ENCODE measurements at places on chromosomes 11 and 22.

DNA sequence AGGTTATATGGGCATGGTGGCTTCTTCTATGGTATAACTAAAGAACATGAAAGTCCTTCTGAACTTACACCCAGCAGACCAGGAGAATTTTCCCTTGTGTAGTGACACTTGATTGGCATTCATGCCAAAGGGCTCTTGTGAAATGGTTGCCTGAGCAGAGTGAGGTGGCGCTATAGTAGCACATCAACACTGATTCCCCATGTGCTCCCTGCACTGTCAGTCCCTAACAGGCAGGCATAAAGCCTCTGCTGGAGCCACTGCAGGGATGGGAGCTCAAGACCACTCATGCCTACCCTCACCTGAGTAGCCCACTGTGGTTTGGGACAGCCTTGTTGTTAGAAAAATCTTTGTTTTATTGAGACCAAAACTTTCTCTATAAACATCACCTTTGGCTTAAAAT, 92.6 kb upstream of the LIN7C start:
- DNase-seq: no peak

- no peak for DNase-seq
Observed at GRCh38 chr11:10023212-10023611, 270.8 kb downstream of the SBF2 start.

- DNase-seq: no peak
Observed at GRCh38 chr11:94032725-94033124, 11.6 kb downstream of the HEPHL1 start.

DNA sequence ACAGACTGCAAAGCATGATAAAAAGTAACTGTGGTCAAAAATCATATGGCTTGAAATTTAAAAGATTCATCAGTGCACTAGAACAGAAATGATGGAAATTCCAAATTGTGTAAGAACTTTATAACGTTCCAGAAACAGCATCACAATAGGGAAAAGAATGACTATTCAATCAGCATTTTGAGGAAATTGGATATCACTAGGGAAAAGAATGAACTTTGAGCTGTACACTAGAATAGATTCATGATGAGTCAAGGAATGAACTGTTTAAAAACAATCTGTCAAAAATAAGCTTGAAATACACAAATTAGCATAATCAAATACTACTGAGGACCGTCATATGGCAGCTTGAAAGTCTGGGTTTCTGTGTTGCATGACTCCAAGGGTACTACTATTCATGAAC, 20.5 kb upstream of the HEPHL1 start:
- DNase-seq: no peak

DNA sequence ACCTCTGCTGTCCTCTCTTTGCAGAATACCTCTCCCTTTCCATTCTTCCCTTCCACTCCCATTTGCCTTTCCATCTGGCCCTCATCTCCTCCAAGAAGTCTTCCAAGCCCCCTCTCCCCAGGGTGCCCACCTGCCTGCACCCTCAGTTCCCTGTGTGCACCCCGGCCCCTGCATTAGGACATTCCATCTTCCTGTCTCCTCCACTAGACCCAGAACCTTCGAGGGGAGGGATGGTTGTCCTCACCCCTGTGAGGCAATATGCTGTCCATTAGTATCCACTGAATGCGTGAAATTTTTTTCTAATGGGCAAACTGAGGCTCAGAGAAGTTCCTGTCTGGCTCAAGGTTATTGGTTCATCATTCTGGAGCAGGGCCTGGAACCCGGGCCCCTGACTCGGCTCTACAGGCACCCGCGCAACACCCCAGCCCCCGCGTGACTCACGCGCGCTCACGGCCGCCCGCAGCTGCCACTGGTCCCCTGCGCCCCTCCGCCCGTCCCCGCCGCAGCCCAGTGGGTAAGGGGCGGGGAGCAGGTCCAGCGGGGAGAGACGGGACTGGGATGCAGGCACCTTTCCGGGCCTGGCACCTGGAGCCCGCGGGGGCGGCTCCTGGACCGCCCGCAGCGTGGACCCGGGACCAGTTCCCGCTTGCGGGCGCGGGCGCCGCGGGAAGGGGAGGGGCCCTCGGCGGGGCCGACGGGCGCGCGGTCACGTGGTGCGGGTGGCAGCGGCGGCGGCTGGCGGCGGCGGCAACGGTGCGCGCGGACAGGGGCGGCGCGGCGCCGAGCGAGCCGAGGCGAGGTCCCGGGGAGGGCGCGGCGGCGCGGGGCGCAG, 7.0 kb downstream of the SEPTIN3 start:
- no peak for DNase-seq

DNA sequence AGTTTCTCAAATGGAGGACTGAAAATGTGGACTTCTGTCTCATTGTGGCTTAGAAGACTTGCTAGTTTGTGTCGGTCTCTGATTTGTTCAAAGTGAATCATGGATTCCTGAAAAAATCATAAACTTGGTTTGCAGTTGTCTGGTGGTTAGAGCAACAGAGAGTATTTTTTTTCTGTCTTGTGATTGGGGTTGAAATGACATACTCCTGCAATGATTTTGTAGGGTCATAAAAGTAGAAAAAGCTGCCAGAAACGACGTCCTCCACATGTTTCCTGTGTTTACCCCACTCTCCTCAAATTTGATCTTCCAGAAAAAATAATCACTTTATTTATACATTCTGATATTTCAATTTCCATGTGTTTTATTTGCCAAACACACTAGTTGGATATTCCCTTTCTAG, 219.2 kb upstream of the PGR start:
- DNase-seq: no peak

DNA sequence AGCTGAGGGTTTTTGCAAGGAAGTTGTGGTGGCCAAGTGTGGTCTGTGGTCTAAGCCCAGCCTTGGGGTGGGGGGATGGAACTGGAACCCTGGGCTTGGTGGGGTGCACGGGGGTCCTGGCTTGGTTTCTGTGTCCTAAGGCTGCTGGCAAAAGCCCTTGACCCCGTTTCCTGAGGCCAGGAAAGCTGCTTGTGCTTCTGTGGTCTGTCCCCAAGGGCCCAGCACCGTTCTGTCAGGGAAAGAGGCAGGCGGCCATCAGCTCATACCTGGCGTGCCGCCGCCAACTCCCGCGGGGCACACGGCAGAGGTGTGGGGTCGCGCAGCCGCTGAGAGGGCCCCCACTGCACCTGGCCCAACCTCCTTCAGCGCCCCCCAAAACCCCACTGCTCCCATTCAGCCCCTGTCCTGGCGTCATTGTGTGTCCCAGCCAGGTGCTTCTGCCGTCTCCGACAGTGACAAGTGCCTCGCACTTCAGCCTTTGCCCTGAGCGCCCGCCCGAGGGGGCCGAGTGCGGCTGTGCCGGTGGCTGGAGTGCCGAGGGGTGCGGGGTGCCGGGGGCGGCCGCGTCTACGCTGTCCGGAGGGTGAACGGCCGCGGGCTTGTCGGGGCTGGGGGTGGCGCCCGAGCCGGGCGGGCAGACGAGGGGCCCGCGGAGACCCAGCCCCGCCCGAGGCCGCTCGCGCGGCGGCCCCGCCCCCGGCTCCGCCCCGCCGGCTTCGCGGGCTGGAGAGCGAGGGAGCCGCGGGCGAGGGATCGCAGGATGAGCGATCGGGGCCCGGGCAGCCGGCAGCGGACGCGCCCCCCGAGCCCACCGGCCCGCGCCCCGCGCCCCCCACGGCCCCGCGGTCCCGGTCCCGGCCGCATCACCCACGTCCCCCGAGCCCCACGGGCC, at the start of gene CNIH2:
Gene CNIH2 (plus strand): TSS at position 705 of the 892 bp plus-strand sequence. CDS start 282 bp downstream, outside the sequence.
- peak; percentile 11 for DNase-seq

DNA sequence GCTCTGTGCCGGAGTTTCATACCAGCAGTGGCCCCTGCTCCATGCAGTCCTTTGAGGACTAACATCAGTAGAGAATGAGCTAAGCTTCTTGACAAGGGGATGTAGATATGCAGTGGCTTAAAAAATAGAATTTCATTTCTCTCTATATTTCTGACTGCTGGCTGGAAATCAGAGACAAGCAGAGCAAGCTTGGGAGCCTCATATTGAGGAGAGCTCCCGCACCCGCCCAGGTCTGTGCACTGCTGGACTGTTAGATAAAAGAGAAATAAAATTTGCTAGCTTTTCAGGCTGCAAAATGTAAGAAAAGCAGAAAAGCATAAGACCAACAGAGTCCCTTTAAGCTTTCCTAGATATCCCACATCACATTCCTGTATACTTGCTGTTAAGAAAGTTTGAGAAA, 31.4 kb downstream of the MMP7 start:
- no peak for DNase-seq

All from Kasumi-1 (cell line).